ENCODE measurements at places on chromosomes 13 and 19.

GRCh38 chr19:3585301-3586126 lies at the start of gene GIPC3:
Gene GIPC3 (plus strand): TSS chr19:3585478. CDS start chr19:3585598, 120 bp downstream.
- no peak for DNase-seq

DNA sequence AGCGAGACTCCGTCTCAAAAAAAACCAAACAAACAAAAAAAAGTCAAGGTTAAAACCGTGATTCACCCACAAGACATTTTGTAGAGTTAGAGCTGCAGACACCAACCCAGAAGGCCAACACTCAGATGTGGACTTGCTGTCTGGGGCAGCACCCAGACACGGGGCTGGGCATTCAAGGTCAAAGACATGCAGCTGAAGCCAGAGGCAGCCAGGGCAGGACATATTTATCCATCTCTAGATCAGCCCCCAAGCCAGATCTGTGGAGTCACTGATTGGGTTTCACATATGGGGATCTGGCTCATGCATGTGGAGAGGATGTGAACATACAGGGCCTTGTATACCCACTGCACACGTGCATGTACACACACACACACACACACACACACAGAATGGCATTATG lies 3.6 kb downstream of the KLK15 start:
- no peak for DNase-seq

DNA sequence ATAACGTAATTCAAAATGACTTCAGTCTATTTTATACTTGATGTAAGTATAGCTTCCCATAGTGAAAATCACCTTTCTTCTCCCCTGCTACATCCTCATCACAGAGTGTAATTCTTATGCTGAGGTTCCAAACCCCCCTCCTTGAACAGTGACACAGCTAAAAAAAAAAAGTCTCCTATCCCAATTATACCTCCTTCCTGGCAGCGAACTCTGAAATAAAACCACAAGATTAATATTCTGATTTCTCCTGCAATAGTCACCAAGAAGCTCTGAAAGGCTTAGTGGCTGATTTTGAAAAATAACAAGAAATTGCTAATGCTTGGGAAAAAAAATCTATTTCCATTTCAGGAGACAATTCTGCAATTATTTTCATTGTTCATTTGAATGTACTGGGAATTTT lies 36.3 kb downstream of the EFNB2 start:
- DNase-seq: no peak

GRCh38 chr13:71477735-71478134 lies 389.3 kb downstream of the DACH1 start:
- DNase-seq: no peak

- DNase-seq: no peak
Observed at GRCh38 chr13:102868366-102868936, 22.6 kb downstream of the ERCC5 start.

DNA sequence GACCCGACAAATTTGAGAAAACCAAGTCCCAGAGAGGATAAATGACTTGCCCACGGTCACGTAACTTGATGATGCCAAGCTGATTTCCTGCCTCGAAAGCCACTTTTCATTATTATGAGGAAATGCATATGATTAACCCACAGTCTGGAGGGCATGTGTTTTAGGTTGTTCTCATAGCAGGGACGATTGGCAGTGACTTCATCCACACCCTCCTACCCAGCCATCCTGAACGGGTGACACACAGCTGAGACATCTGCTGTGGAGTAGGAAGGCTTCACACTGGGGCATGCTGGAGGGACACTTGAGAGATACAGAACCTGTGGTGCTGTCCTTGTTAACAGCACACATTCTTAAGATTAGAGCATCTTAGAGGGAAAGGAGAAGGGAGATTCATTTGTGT lies 65.4 kb upstream of the WDFY2 start:
- DNase-seq: peak; percentile 32

DNA sequence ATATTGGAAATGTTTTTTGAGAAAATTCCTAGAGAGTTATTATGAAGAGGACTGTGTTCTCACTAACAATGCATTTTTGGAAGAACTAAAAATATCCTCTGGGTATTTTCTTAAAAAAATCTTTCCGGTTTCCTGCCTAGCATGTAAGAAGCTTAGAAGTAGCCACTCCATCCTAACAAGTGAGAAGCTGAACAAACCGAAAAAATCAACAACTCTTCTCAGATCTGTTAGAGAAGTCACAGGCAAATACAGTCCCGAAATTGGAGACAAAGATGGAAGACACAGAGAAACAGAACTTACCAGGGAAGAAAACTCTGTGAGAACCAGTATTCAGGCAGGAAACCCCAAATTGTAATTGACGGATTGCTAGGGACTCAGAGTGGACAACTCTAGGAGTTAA lies 173.0 kb downstream of the KLF12 start:
- DNase-seq: no peak

DNA sequence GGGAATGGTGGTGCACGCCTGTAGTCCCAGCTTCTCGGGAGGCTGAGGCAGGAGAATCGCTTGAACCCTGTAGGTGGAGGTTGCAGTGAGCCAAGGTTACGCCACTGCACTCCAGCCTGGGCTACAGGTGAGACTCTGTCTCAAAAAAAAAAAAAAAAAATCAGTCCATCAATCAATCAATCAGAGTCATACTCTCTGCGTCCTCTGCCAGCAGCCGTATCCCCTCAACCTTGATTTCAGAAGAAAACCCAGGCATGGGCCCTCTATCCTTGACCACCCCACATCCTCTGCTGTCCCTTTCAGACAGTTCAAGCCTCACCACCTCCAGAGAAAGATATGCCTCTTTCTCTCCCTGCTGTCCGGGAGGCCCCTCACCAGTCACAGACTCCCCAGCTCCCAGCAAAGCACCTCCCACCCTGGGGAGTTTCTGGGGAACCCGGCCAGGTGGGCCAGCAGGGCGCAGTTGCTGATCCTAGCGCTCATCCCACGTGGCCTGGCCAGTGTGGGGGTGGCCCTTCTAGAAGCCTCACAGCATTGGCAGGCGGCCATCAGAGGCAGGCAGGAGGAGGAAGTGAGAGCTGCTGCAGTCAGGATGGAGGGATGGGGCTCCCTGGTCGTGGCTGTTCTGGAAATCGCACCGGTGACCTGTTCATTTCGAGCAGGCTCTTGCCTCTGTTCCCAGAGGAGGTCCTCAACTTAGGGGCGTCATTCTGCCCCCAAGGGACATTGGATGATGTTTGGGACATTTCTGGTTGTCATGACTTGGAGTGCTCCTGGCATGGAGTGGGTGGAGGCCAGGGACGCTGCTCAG lies 10.2 kb upstream of the JSRP1 start:
- no peak for DNase-seq

DNA sequence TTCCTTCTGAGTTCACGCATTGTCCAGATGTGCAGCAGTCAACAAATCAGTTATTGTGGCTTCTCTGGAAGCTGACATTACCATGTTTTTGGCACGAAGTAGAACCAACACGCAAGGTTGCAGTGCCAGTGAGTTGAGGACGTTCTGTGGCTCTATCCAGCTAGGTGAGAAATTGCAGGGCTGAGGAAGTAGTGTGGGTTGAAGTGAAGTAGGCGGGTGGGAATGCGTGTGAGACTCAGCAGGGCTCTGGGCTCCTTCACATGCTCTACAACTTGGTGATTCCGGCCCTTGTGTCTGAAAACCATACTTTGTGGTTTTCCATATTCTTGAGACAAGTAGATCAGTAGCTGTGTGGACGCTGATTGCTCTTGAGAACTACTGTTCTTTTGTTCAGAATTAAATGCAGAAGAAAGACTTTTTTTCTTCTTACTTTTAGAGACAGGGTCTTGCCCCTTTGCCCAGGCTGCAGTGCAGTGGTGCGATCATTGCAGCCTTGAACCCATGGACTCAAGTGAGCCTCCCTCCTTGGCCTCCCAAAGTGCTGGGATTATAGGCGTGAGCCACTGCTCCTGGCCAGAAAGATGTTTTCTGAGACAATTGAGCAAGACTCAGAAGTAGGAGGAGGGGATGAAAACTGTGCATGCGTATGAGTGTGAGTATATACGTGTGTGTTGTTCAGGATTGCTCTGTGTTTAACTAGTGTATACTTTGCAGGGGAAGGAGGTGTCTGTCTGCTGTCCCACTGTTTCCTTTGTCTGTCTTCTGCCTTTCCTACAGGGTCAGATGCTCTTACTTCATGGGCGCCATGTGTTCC lies 46.2 kb downstream of the GATAD2A start:
- DNase-seq: peak; percentile 33

DNA sequence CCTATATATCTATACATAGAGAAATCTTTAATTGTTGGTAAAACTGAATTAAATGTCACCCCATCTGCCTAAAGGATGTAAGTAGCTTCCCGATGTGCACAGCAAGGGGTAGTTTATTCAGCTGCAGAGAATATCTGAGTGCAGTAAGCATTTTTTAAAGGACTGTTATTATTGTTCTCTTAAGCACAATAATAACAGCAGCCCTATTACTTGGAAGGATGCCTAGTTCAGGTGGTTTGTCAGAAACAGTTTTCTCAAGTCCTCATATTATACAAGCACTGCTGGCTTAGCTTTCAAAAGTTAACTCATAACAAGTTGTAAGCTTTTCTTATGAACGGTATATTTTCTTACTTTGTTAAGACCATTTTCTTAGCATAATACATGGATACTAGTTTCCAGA lies 142.6 kb downstream of the CRYL1 start:
- no peak for DNase-seq

DNA sequence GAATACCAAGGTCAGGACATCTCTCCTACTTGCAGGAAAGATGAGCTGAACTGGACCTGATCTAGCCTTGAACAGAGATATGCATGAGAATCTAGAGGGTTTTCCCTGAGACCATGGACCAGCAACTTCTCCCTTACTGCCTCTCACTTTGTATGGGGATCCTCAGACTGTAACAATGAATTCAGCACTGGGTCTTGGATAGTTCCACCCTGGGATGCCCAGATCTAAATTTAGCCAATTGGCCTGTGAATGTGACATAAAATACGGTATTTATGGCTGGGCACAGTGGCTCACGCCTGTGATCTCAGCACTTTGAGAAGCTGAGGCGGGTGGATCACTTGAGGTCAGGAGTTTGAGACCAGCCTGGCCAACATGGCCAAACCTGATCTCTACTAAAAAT lies 15.3 kb upstream of the LILRA2 start:
- no peak for DNase-seq
